Ovary (tissue), 10 donors: ENCODE measurements at places on chromosomes 12 and 14. TPM values are rescaled to one million over a fixed set of nuclear protein-coding genes. Genes with fewer than 3 reads are reported as not detected.

DNA sequence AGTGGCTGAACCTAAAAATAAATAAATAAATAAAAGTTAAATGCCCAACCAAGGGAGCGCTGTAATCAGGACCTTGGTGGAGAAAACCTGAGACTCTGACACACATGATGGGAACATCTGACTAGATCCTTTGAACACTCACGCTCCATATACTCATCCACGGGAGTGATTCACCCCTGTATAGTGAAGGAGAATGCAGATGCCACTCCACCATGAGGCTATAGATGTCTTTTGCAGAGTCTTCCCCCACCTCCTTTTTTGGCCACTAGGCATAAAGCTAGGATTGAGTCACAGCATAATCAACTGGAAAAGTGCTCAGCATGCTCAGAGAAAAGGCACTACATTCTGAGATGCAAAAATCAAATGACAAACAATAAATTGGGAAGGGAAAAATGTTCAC, 19.0 kb downstream of the ADAM20 start:
- H3K4me1 ChIP-seq, result no peaks in the 10 kb centered on the region
- no peak for DNase-seq
- no peak overlapping the region for H3K27ac ChIP-seq
- no peak overlapping the region for H3K4me3 ChIP-seq
- H3K36me3 ChIP-seq, result no peaks in the 10 kb centered on the region
- H3K27me3 ChIP-seq, result no peaks in the 10 kb centered on the region

DNA sequence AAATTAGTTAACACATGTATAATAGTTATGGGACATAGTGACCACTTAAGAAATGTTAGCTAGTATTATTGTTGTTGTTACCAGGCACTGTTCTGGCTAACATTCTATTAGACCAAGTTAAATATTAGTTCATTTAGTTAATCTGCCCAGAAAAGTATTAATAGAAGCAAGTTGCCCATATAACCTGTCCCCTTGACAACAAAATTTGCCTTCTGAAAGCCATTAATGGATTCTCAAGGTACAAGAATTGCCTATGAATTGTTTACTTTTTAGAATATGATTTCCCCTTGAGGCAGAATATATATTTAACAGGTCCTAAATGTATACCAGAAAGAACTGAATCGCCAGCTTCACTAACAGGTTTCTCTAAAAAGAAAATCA, 167.3 kb upstream of the TMCC3 start:
- no peak overlapping the region for H3K27ac ChIP-seq
- peaks cover 2% of the 10 kb centered on the region for H3K4me1 ChIP-seq
- no peaks in the 10 kb centered on the region for H3K36me3 ChIP-seq
- DNase-seq, result no peak

SLC2A3 gene
- total RNA-seq, result 46.8 TPM

- no peaks in the 10 kb centered on the region for H3K36me3 ChIP-seq
- no peak for DNase-seq
- no peak overlapping the region for H3K4me3 ChIP-seq
- H3K27ac ChIP-seq, result no peak overlapping the region
Observed at GRCh38 chr14:56049536-56049935, 68.7 kb upstream of the PELI2 start.

MEG3 gene
- 1,060 TPM for total RNA-seq

EFS gene
- total RNA-seq, result 13.8 TPM

DNA sequence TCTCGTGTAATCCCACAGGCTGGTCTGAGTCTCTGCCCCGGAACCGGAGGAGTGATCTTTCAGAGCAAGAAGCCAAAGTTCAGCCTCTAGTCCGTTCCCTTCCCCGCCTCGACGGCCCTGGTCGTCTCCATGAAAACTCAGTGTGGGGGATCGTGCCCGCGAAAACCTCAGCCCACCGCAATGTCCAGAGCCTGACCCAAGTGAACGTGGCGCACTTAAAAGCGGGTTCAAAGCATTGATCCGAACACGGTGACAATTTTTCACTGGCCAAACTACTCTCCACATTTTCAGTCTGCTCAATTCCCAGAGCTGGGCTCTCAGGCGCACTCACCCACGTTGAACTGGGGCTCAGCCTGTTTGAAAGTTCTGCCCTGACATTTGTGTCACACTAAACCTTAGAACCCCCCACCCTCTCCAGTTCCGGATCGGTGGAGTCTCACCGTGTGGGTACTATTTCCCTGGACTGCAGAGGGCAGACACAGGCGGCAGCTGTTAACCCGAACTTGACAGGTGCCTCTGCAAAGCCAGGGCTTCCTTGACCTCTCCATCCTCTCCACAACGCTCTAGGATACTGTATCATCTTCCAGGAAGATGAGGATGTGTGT, 886 bp upstream of the PRICKLE1 start:
- peaks cover 4% of the 10 kb centered on the region for H3K4me1 ChIP-seq
- no peak overlapping the region for H3K27ac ChIP-seq
- no peaks in the 10 kb centered on the region for H3K36me3 ChIP-seq
- peak; percentile 48 for DNase-seq
- no peaks in the 10 kb centered on the region for H3K27me3 ChIP-seq

DNA sequence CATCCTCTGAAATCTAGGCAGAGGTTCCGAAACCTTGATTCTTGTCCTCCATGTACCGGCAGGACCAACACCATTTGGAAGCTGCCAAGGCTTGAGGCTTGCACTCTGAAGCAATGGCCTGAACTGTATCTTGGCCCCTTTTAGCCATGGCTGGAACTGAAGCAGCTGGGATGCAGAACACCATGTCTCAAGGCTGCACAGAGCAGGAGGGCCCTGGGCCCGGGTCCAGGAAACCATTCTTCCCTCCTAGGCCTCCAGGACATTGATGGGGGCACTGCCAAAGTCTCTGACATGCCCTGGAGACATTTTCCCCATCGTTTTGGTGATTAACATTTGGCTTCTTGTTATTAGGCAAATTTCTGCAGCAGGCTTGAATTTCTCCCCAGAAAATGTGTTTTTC, 198.7 kb downstream of the EFCAB11 start:
- no peak overlapping the region for H3K27ac ChIP-seq
- H3K27me3 ChIP-seq, result no peaks in the 10 kb centered on the region
- no peak overlapping the region for H3K4me3 ChIP-seq
- H3K4me1 ChIP-seq, result no peaks in the 10 kb centered on the region

KRT85 gene
- total RNA-seq, result not detected

RASSF8 gene
- 134 TPM for total RNA-seq

GRCh38 chr12:470133-470532, 10.4 kb downstream of the B4GALNT3 start:
- H3K27ac ChIP-seq, result no peak overlapping the region
- DNase-seq, result no peak
- H3K27me3 ChIP-seq, result no peaks in the 10 kb centered on the region
- H3K4me3 ChIP-seq, result no peak overlapping the region
- H3K36me3 ChIP-seq, result no peaks in the 10 kb centered on the region

CDKN3 gene
- 3.1 TPM for total RNA-seq

GRCh38 chr14:46651526-46652144, at the start of gene RPL10L:
TSS of gene RPL10L (minus strand) at chr14:46651781. CDS start at chr14:46651736, 45 bp downstream.
- no peak within 1 kb of the TSS for H3K27ac ChIP-seq
- no peak within 1 kb of the TSS for H3K4me3 ChIP-seq
- H3K36me3 ChIP-seq, result no peaks in the 10 kb centered on the region
- H3K27me3 ChIP-seq, result no peaks in the 10 kb centered on the region
- DNase-seq, result no peak
- no peaks in the 10 kb centered on the region for H3K4me1 ChIP-seq

- H3K4me3 ChIP-seq, result no peak overlapping the region
- H3K4me1 ChIP-seq, result no peaks in the 10 kb centered on the region
- no peaks in the 10 kb centered on the region for H3K27me3 ChIP-seq
- no peaks in the 10 kb centered on the region for H3K36me3 ChIP-seq
Observed at GRCh38 chr12:10221846-10222245, 9.2 kb downstream of the GABARAPL1 start.

DNA sequence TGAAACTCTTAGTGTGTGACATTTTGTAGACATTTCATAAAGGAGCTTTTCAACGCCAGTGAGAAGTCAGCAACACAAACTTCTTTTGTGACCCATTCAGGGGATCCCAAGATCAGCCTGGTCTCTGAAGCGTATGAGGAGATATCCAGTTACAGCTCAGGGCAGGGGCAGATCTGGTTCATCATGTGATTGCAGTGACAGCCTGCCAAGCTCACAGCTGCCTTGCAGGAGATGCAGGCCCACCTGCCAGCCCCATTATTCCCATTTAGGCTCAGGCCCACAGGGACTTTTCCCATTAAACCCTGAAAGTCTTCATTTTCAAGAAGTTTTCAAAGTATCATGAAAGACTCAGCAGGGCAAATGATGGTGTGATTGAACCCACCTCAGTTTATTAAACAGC, 38.3 kb downstream of the SRGAP1 start:
- H3K36me3 ChIP-seq, result no peaks in the 10 kb centered on the region

DNA sequence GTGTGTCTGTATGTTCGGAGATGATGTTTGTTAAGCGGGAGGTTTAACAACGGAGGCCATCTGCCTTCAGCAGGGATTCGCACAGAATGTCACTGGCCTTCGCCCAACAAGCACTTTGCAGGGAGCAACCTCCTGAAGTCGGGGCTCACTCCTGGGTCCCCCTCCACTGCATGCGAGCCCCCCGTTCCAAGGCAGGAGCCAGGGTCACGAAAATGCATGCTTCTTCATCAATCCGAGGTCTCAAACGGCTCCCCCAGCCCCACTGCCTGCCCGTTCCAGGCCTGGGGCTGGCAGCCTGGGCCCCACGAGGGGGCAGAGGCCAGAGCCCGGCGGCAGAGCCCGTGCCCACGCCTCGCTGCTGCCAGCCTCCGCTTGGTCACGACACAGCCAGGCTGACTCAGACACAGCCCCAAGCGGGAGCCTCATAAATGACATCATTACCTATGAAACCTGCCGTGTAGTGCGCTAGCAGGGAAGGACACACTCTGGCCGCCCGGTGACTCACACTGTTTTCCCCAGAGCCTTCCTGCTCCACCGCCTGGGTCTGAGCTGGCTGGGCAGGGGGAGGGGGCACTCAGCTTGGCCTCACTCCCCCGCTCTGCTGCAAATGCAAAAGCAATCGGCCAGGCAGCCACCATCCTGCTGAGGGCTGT, 169.5 kb upstream of the RTL1 start:
- H3K4me1 ChIP-seq, result no peaks in the 10 kb centered on the region
- no peak overlapping the region for H3K27ac ChIP-seq
- peak; percentile 64 for DNase-seq
- no peaks in the 10 kb centered on the region for H3K27me3 ChIP-seq
- H3K4me3 ChIP-seq, result no peak overlapping the region

DNA sequence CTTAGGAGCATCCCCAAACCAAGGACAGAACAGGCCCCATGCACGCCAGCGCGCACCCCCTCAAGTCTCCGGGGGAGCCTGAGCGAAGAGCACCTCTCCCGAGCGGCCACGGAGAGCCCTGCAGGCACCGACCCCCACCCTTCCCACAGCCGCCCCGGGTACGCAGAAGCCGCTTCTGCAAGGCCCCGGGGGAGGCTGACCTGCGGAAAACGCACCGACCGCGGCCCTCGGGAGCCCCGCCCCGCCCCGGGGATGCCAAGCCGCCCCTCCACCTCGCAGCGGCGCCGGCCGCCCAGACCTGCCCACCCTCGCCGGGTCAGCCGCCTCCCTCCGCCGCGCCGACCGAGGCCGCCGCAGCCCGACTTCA, 385 bp downstream of the CAPRIN2 start:
- peaks cover 5% of the 10 kb centered on the region for H3K4me1 ChIP-seq
- no peak for DNase-seq
- no peaks in the 10 kb centered on the region for H3K36me3 ChIP-seq
- H3K27me3 ChIP-seq, result no peaks in the 10 kb centered on the region
- H3K27ac ChIP-seq, result peak overlapping the region; percentile 83

SPIC gene
- total RNA-seq, result not detected

B4GALNT3 gene
- 0.61 TPM for total RNA-seq

DNA sequence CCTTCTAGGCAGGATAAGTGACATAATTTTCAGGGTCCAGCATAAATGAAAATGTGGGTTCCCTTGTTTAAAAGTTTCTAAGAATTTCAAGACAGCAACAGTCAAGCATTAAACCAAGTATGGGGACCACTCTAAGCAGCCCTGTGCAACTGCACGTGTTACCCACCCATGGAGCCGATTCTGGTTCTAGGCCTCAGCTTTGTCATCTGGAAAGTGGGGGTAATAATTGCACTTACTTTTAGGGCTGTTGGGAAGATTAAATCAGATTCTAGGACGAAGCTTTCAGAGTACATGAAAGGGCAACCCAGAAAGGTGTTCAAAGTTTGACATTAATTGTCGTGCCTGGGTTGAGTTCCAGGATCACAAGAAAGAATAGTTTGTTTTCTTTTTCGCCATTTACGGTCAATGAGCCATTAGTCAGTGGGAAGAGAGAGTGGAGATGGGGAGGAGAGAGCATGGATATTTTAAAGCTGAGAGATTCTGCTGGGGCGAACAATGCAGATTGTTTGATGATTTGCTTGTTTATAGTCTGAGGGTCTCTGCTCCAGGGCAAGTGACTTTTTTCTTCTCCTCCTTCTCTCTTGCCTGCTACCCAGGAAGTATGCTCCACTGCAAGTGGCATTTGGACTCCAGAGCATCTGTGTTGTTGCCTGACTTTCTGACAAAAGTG, 10.7 kb upstream of the PPFIBP1 start:
- H3K27me3 ChIP-seq, result no peaks in the 10 kb centered on the region
- DNase-seq, result no peak
- no peaks in the 10 kb centered on the region for H3K36me3 ChIP-seq

DNA sequence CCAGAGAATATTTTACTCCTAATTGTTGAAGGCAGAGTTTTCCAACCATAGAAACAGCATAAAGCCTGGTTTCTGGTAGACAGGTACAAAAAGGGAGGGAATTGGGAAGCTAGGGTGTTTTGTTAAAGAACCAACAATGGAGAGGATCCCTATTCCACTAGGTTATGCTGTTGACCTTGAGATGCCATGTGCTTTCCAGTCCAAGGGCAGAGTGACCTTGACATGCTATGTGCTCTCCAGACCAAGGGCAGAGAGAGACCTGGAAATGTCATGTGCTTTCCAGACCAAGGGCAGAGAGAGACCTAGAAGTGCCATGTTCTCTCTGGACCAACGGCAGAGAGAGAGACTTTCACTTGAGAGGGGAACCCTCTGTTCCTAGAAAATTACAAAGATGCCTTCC, 1043.8 kb upstream of the FBXO33 start:
- H3K27me3 ChIP-seq, result no peaks in the 10 kb centered on the region
- no peak overlapping the region for H3K27ac ChIP-seq
- no peaks in the 10 kb centered on the region for H3K36me3 ChIP-seq

SAMD15 gene
- 1.4 TPM for total RNA-seq

CLEC14A gene
- 8.8 TPM for total RNA-seq

DNA sequence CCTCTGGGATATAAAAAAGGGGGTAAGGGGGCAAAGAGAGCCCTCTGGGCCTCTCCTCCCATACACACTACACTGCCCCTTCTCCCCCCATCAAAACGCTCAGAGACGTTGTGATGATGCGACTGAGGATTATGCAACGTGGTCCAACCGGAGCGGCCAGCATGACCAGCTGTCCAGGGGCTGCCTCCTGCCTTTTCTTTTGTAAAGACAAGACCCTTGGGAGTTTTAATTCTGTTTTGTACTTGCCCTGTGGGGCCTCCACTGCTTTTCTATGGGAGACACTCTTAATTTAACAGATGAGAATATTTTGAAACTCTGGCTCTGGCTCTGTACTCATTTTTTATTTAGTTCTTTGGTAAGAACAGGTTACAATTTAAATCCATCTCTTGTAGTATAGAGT, 7.2 kb downstream of the MBD6 start:
- no peak overlapping the region for H3K27ac ChIP-seq
- no peaks in the 10 kb centered on the region for H3K4me1 ChIP-seq
- H3K27me3 ChIP-seq, result no peaks in the 10 kb centered on the region
